ENCODE measurements at places on chromosomes 6 and 20.

GRCh38 chr6:9862603-9863167 lies 552.2 kb downstream of the TFAP2A start:
- DNase-seq: no peak

- DNase-seq: no peak
Observed at GRCh38 chr6:120965814-120966213, 368.5 kb downstream of the TBC1D32 start.

GRCh38 chr6:128456510-128457230 lies 63.7 kb downstream of the PTPRK start:
- no peak for DNase-seq

GRCh38 chr20:7305976-7306375 lies 538.5 kb downstream of the BMP2 start:
- DNase-seq: no peak

DNA sequence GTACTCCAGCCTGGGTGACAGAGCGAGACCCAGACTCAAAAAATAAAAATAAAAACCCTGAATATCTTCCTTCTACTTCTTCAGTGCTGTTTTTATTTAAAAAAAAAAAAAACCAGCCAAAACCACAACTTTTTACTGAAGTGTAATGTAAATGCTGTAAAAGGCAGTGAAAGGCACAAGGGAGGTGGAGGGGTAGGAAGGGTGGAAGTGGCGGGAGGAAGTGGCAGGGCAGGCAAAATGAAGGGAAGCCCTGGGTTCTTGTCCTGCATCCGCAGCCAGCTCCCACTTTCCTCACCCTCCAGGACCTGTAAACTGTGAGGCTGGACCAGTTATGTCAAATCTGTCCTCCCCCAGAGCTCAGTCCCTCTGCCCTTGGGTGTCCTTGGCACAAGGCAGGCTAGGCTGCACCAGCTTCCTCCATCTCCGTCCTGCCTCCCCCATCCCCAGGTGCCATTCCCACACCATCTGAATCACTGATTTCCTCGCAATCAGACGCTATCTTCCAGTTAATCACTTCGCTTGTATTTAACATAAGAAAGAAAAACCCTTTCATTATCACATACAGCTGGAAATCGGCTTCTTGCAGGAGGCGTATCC lies 13.7 kb upstream of the PANK2 start:
- DNase-seq: no peak

DNA sequence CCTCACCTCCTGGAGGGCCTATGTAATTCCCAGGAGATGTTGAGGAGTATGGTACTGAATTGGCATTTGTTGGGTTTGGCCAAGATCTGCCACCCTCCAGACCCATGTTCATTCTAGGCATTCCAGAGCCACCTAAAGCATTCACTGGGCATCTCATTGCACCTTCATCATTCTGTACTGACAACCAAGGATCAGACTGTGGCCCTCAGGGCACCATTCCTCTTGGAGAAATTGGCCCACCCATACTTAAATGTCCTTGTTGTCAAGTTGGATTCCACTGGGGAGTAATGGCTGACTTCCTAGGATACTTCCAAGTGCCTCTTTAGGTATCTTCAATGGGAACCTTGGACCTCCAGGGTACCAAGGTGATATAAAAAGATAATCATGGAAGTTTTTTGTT lies 16.8 kb upstream of the IBTK start:
- no peak for DNase-seq

DNA sequence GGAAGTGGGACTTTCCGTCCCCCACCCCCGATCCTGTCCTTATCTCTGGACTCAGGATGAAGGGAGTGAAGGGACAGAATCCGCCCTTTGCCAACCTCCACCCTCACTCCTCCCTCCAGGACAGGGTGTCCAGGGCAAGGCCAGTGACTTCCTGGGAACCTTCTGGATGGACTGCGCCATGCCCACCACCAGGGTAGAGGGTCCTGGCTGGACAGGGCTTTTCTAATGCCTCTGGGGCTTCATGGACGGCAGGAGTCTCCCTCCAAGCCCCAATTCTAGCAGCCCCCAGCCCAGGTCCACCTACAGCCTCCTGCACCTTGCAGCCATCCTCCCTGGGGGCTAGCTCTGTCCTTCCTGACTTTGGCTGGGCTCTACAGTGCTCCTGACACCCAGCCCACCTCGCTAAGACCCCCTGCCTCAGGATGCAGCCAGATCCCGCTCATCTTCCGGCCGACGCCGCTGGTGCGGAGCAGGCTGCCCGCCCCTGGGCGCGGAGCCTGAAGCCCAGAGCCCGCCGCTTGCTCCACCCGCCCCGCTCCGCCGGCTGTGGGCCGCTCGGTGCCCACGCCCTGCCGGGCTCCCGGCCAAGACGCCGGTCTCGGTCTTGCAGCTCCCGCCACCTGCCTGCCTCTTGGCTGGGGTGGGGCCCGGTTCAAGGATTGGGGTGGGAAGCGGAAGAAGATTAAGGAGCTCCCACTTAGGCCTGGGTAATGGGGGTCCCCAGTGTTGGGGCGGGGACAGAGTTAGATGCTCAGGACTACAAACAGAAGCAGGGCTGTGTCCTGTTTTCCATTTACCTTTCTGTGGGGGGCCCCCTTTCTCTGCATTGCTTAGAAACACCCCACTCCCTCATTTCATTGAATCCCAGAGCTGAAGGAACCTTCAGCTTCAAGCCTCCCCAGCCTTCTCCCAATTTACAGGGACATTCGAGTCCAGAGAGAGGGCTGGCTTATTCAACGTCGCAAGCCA lies 72.8 kb downstream of the MDGA1 start:
- peak; percentile 65 for DNase-seq

DNA sequence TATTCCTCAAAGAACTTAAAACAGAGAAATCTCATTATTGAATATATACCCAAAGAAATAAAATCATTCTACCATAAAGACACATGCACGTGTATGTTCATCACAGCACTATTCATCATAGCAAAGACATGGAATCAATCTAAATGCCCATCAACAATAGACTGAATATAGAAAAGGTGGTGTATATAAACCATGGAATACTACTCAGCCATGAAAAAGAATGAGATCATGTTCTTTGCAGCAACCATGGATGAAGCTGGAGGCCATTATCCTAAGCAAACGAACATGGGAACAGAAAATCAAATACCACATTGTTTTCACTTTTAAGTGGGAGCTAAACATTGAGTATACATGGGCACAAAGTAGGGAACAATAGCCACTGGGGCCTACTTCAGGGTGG lies 12.3 kb upstream of the GPR63 start:
- no peak for DNase-seq

DNA sequence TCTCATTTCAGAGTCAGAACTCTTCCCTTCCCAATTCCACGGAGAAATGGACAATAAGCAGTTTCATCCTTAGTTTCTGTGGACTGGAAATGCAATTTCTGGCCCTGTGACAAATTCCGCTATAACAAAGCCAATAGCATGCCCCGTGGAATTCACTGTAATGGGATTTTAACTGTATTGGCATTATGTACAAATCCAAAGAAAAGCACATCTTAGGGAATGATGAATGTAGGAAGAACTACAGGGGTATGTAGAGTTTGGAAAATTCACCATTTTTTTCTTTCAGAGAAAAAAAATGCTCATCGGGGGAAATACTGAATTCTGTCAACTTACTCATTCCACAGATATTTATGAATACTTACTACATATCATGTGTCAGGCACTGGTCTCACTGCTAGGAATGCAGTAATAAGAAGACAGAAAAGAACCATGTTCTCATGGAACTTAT lies 43.5 kb downstream of the KIF6 start:
- DNase-seq: no peak

DNA sequence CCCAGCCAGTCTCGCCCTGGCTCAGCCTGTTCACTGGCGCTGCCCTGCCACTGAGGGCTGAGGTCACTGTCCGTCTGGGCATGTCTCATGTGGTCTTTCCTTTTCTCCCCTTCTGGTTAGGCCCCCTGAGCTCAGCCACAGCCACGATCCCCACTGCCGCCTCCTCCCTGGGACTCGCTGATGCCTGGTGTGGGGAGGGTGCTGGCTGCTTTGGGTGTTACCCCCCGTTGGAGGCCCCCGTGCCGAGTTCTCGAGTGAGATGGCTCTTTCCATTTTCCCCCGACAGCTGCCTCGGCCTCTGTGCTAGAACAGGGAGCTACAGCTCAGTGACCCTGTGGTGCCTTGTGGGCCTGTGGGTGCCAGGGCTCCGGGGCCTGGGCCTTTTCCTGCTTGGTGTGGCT lies 14.9 kb upstream of the TCFL5 start:
- DNase-seq: no peak

DNA sequence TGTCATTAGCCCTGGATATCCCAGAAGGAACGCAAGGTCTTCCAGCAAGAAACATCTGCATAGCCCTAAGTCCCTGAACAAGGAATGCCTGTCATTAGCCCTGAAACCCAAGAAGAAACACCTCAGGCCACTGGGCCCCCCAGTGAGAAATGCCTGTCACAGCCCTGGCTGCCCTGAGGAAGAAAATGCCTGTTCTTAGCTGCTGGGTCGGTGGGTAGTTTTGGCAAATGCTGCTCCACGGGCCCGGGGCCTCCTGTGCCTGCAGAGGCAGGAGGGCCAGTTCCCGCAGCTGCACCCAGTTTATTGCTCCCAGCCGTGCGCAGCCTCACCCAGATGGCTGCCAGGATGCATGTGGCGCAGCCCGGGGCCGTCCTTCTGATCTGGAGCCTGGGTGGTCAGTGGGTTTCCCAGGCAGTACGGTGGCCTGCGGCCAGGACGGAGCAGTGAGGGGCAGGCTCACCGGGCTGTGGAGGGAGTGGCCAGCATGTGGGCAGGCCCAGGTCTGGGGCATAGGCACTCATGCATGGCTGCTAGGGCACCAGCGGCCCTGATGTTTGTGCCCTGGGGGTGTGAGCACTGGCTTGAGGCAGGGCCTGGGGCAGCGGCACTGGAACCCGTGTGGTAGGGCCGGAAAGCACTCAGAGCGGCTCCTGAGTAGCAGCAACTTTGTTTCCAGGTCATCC lies 219.0 kb downstream of the ERMARD start:
- no peak for DNase-seq

- no peak for DNase-seq
Observed at GRCh38 chr6:3358413-3359100, 98.3 kb downstream of the SLC22A23 start.

DNA sequence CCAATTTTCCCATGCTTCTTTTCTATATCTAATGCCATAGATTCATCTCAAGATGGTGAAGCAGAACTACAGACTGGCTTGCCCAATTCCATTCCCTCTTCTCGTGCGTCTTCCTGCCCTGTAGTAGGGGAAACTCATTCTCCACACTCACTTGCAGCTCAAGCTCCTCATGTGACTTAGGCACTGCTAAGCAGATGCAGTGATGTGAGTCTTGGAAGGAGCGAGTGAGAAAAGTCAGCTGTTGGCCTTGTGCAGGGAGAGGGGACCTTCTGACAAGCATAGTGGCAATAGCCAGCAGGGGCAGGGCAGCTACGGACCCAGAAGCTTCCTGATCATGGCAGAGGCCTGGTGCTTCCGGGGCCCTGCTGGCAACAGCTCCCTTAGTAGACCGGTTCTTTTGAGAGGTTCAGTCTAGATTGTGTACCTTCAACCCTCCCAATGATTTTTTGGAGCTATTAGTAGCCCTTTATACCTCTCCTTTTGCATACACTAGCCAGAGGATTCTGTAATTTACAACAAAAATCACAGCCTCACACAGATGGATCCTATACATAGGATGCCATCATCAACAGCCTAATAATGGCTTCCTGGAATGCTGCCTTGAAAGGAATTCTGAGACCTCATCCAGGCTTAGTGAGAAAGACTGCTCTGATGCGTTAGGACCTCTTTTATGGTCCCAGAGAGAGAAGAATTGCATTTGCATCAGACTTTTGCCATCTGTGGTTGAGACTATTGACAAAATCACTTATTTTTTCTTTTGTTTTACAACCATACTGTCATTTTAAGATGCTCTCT lies 121.5 kb upstream of the RIPOR2 start:
- no peak for DNase-seq

GRCh38 chr20:33668466-33669155 lies 1.9 kb downstream of the ACTL10 start:
- DNase-seq: no peak

- DNase-seq: peak; percentile 30
Observed at GRCh38 chr6:169723200-169723909, 945 bp downstream of the PHF10 start.

DNA sequence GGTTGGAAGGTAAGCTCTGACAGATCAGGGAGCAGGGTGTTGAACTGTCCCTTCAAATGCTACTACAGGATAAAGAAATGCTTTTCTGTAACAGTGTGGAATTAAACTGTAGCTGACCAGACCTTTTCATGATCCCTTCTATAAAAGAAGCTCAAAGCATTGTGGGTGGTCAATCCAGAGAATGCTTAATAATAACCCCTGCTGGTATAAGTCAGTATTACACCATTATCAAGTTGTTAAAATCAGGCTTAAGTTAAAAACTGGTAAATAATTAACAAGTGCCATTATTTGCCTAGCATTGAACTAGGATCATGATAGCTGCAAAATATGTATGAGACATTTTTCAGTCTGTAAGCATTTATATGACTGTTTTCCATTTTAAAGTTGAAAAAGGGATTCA lies 468.9 kb downstream of the PKHD1 start:
- DNase-seq: no peak

- no peak for DNase-seq
Observed at GRCh38 chr6:84415517-84415916, 188.1 kb upstream of the CEP162 start.

DNA sequence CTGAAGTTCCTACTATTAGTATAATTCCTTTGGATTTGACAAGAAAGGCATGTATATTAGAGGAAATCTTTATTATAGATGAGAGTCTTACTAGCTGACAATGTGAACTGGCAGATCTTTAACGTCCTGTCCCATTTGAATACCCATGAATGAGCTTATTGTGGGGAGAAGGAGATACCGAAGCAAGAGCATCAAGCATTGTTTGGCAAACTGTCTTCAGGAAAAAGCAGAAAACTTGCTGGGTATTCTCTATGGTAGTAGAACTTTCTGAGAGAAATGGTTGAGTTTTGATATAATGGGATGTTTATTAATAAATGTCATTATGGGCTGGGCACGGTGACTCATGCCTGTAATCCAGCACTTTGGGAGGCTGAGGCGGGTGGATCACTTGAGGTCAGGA lies 18.3 kb downstream of the RSPO3 start:
- DNase-seq: no peak

DNA sequence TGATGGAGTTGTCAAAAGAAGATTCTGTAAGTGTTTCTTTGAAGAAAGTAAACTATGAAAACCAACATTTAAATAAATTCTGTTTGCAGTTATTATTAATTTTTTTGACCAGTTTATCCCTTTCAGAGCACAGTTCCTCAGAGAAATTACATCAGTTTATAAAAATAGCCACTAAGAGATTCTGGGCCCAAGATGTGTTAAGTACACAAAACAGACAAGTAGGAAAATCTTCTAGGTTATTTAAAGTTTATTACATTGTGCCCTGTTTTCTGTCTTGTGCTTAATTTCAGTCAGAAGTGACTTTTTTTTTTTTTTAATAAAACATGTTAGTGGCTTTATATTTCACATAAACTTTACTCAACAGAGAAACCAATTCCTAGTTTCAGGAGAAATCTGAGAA lies 72.3 kb downstream of the ECT2L start:
- no peak for DNase-seq

GRCh38 chr6:125222531-125223455 lies 69.2 kb downstream of the TPD52L1 start:
- DNase-seq: no peak

DNA sequence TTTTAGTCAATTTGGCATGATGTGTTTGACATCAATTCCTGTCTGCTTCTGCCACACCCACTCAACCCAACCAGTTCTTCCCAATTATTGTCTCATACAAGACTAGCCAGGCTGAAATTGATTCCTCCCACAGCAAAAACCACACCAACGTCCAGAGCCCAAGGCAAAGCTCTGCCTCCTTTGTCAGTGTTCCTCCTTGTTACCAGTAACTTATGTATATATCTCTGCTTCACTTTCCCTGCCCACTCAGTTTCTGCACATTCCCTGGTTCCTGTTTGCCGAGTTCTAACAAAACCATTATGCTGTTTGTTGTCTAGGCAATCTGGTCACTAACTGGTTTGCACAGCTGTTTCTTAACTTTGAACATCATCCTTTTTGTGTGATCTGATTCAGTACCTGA lies 547.9 kb upstream of the PTCHD4 start:
- DNase-seq: peak; percentile 47
